ENCODE measurements at places on chromosomes 11 and 22.
A peak's percentile ranks its signal among the peaks of the same experiment; 100 is the strongest.

GRCh38 chr11:15871904-15872626, 484.3 kb downstream of the SOX6 start:
- no peak for DNase-seq

DNA sequence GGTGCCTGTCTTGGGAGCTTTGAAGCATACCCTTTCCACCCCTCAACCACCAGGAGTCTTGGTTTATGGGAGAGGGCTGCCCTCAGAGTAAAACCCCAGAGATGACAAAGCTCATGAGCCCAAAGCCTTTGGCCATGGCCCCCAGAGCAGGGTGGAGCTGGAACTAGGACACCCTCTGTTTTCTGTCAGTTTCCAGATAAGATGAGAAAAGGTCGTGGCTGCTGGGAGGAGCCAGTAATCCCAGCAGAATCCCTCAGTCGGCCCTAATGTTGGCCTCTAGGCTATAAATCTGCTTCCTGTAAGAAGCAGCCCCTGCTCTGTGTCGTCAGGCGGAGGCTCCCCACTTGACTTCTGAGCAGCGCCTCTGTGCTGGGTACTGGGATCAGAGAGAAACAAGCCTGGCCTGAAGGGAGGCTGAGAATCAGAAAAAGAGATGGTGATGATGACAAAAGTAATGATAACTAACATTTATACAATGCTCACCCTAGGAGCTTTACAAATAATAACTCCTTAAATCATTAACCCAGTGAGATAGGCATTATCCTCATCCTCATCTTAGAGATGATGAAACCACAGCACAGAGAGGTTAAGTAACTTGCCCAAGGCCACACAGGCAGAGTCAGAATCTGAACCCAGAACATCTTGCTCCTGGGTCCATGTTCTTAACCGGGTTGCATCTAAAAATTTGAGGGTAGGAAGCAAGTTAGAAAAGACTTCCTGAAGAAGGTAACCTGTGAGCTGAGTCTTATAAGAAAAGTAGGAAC, 471.4 kb downstream of the SOX6 start:
- no peak for DNase-seq

DNA sequence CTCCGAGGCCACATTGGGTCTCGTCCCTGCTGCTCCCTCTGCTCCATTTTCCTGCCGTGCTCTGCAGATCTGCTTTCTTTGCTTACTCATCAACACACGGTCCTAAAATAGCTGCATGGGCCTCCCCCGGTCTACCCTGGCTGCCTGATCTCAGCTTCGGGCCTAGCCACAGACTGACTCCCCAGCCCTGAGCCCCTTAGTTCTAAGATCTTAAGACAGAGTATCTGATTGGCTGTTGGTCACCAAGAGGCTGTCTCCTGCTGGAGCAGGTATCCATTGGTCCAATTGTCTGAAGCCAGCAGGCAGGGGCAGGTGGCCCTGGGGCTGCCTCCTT, 53.7 kb upstream of the NECTIN1 start:
- DNase-seq = no peak

DNA sequence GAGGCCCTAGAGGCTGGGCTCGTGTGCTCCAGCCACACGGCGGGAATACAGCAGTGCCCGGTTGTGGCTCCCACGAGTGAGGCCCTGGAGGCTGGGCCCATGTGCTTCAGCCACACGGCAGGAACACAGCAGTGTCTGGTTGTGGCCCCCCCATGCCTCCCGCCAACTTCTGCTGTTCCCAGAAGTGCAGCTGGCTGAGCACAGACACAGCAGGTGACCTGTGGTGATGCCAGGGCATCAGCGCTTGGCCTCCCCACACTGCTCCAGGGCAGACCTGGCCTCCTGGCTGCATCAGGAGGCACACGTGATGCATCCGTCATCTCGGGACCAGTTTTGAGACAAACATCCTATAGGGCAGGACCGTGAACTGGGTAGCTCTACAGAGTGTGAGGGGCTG, 110.3 kb downstream of the KCNQ1OT1 start:
- DNase-seq = no peak

DNA sequence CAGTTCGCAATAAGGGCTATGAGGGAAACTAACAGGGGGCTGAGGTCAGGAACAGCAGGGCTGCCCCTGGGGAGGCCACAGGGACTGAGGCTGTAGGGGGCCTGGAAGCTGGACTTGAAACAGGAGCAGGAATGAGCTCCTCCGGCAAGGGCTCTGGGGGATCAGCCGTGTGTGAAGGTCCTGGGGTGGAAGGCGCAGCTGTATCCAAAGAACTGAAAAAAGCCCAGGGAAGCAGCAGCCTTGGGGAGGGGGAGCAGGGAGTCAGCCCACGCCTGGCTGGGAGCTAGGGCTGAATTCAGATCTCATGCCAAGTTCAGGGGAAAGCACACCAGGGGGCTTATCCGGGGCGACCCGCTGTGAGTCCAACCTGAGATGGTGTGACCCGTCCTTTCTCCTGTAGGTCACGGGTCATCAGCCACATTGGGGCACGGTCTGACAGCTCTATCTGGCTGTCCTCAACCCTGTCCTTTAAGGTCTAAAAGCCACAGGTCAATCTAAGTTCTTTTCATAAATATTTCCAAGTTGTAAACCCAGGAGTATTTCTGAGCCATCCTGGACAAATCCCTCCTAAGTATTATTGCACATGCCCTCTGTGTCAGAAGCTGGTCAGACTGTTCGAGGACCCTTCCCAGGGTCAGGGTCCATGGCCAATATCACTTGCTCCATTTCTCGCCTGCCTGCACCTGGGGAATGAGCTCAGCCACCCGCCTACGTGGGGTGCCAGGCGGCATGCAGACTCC, 18.0 kb downstream of the TP53AIP1 start:
- DNase-seq = no peak

- DNase-seq = no peak
Observed at GRCh38 chr11:65648997-65649493, 11.1 kb downstream of the SIPA1 start.

- DNase-seq = no peak
Observed at GRCh38 chr22:21926728-21927127, 25.9 kb downstream of the PPM1F start.

DNA sequence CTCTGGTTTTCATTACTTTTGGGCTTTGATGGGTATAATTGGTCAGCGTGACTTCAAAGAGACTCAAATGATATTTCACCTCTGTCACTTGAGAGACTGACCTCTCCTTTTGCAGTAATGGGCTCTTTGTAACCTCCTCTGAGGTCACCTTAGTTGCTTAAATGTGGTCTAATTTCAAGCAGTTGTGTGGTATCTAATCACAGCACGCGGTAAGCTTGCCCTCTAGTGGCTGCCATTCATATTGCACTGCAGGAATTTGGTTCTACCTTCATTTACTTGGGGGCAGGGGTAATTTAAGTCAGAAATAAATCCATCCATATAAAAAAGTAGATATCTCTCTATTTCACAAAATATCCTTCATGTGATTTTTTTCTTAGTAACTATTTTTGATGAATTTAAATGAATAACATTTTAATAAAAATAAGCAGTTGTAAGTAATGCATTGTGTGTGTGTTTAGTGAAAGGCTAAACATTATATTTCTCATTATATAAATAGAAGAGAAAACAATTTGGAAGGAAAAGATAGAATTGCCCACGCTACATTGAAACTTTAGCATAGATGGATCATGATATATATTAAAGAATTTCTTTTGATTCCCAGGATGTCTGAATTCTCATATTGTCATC, 55.0 kb upstream of the ANO3 start:
- peak; percentile 48 for DNase-seq

GRCh38 chr22:46829941-46830715, 67.7 kb downstream of the TBC1D22A start:
- DNase-seq = no peak

- DNase-seq = no peak
Observed at GRCh38 chr22:42933485-42934091, 76.5 kb upstream of the ARFGAP3 start.

GRCh38 chr11:43976863-43977262, 34.4 kb downstream of the C11orf96 start:
- DNase-seq = no peak

- DNase-seq = no peak
Observed at GRCh38 chr11:12769834-12770345, 95.7 kb downstream of the TEAD1 start.

DNA sequence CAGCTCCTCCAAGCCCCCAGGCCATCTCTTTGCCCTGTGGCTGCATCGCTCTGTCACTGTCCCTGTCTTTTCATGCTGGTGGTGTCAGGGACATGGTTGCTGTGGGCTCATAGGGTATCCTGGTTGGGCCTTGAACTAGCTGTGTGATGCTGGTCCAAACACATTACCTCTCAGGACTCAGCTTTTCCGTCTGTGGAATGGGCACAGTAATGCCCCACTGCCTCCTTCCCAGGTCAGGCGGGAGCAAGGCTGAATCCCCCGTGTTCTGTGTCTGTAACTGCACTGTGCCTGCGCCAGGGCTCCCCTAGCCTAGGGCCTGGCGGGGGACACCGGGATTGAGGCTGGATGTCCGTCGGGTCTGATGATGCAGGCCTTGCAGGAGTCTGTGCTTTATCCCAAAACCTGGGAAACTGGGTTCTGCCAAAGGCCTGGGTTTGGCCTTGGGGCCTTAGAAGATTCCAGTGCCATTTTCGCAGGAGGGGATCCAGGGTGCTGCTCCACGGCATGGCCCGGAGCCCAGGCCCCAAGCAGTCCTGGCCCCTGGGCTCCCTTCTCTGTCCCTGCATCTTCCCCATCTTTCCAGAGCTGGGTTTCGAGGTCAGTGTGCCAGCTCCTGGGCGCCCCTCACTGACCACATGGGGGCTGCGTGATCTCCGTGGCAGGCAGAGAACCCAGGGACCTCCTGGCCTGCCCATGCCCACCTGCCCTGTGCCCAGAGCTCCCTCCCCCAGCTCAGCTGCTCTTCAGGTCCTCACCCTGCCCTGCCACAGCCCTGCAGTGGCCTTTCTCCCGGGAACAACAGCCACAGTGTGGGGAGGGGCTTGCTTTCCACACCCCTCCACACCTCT, 32.7 kb upstream of the CELSR1 start:
- DNase-seq = no peak

DNA sequence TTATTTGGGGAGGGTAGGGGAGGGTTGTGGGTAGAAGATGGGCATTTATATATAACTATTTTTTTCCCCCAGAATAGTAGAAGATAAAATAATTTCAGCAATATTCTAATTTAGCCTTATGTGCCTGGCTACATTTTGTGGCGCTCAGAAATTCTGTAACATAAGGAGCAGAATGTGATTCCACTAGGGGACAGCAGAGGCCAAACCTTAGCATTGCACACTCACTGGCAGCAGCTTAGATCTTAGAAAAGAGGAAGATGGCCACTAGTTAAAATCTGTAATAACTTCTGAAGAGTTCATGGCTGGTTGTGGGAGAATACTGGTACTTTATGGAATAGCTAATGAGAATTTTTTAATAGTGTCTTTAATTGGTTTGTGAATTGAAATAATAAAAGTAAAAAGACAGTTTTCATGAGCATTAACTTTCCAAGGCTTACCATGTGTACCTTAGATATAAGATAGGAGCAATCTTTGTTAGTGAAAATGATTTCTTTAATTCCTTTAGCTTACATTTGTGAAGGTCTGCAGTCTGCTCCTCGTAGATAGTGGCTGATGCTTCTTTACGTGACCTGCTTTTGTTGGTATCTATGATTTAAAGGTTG, 33.1 kb downstream of the DDX10 start:
- DNase-seq = no peak

- DNase-seq = no peak
Observed at GRCh38 chr11:27355575-27356104, 7.4 kb downstream of the CCDC34 start.

GRCh38 chr22:23834793-23835483, 3.9 kb downstream of the DERL3 start:
- DNase-seq = no peak

DNA sequence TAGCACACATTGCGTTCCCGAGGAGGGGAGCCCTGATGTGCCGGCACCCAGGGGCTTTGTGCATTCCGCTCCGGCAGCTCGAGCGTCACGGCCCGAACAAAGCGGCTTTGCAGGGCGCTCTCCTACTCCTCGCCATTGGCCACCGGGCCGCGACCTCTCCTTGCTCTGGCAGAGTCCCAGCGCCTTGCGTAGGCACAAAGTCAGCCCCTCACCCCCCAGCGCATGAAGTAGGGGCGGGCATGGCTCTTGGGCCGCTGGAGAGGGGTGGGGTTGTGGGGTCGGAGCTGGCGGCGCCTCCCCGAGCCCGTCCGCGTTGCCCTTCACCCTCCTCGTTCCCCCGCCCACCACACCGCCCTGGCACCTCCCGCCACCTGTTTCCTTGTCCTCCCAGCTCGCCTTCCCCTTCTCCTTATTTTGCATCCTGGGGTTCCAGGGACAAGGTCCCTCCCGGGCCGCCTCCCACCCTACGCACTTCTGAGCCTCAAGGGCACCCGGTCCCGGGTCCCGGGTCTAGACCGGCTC, 753 bp upstream of the PPARA start:
- DNase-seq = no peak
